Upper lobe of right lung (tissue), 1 donor: ENCODE measurements at places on chromosomes 6 and 20. TPM values are rescaled to one million over a fixed set of nuclear protein-coding genes. Genes with fewer than 3 reads are reported as not detected.

DNA sequence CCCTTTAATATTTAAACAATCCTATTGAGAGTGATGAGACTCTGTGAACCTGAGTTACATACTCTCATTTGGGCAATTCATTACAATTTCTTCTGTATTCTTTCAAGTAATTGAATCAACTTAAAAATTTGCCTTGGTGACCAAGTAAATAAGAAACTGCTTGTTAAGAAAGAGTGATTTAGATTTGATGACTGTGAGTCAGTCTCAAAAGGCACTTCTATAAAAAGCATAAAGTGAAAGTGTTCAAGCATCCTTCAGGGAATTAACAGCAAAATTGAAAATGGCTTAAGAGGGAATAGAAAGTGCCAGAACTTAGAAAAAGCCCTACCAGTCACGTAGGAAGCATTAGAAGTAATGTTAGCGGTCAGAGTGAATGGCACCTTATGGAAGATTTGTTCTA, 654.7 kb downstream of the EPM2A start:
- no peaks in the 10 kb centered on the region for H3K27me3 ChIP-seq
- H3K4me3 ChIP-seq = no peak overlapping the region
- DNase-seq = no peak

DNA sequence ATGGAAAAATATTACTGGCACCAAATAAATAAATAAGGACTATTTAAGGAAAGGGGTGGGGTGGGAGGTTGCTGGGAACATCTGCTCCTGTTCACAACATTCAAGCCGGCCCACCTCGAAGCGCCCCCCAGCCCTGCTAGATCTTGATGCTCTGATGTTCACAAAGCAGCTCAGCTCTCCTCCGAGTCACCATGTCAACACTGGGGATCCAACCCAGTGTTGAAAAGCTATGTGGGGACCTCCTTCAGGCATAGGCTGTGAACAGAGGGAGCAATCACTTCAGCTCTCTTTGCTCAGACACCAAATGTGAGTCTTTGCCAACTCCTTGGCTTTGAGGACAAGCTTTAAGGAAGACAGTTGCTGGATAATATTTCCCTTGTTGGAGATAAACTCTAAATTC, 176.8 kb upstream of the NT5E start:
- H3K4me1 ChIP-seq = no peaks in the 10 kb centered on the region
- H3K27me3 ChIP-seq = no peaks in the 10 kb centered on the region
- H3K36me3 ChIP-seq = no peaks in the 10 kb centered on the region
- no peak overlapping the region for H3K27ac ChIP-seq
- DNase-seq = no peak

DNA sequence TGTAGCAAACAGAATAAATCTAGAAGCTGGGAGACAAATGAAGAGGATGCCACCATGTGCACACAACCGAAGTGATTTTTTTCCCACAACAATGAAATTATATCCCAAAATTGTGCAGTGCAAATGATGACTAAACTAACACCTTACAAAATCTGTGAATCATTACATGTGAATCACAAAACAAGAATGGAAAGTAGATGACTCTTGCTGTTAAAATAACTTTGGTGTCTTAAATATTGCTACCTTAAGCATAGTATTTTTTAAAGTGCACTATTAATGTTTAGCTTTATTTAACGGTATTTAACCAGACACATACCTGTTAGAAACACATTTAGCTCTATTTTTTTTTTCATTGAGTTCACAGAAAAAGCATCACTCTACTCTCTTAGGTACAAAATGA, 190.8 kb downstream of the TBC1D32 start:
- H3K27me3 ChIP-seq = no peaks in the 10 kb centered on the region
- DNase-seq = no peak
- H3K4me1 ChIP-seq = no peaks in the 10 kb centered on the region
- H3K36me3 ChIP-seq = no peaks in the 10 kb centered on the region
- no peak overlapping the region for H3K27ac ChIP-seq

- peaks cover 7% of the 10 kb centered on the region for H3K4me1 ChIP-seq
- no peak overlapping the region for H3K27ac ChIP-seq
- no peak overlapping the region for H3K4me3 ChIP-seq
- peaks cover 5% of the 10 kb centered on the region for H3K36me3 ChIP-seq
Measured at GRCh38 chr20:33526769-33527168, 36.9 kb downstream of the CBFA2T2 start.

DNA sequence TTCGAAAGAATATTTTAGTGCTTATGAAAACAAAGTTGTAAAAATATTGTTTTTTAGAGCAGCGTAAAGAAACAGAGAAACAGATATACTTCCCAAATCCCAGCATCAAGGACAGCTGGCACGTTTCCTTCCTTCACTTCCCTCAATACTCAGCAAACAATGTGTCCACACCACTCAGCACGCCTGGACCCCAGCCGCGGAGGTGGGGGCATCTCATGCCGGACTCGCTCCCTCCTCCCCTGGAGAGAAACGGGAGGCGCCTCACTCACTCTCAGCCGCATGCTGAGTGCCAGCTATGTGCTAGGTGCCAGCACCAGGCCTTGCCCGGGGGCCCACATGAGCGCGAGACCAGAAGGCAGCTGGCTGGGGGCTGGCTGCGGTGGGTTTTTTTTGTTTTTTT, 34.7 kb downstream of the SLC2A4RG start:
- H3K4me3 ChIP-seq = no peak overlapping the region
- H3K36me3 ChIP-seq = no peaks in the 10 kb centered on the region
- peaks cover 11% of the 10 kb centered on the region for H3K4me1 ChIP-seq
- no peak for DNase-seq
- H3K27ac ChIP-seq = no peak overlapping the region

DNA sequence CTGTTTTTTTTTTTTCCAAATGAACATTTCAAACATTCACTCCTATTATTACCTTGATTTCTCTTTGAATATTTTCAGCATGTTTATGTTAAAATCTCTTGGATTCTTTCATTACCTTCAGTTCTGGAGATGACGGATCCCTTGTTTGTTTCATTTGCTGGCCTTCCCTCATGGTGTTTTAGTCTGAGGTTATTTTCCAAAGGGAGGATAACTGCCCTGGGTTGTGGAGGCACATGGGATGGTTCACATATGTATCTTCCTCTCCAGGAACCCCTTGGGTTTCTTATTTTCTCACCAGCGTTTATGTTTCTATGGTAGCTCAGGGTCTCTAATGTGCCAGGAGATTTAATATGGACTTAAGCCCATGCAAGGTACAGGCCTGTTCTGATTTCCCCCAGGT, 36.3 kb downstream of the ECT2L start:
- no peak for DNase-seq
- no peak overlapping the region for H3K27ac ChIP-seq
- no peaks in the 10 kb centered on the region for H3K36me3 ChIP-seq
- H3K27me3 ChIP-seq = no peaks in the 10 kb centered on the region
- H3K4me3 ChIP-seq = no peak overlapping the region
- H3K4me1 ChIP-seq = no peaks in the 10 kb centered on the region

DNA sequence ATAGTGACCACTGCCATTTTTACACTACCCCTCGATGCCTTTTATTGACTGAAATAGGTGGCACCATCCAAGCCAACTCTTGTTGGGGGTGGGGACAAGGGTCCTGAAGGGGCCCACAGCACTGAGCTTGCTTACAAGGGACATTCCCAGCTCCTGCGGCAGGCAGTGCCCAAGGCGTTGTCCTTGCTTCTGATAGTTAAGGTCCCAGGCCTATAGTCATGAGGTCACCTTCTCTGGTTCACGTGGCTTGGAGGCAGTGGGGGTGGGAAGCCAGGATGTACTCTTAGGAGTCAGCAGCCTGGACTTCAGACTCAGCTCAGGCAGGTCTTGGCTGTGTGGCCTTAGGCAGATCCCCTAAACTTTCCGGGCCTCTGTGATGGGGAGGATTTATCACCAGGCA, 48.6 kb downstream of the TOX2 start:
- DNase-seq = peak; percentile 31
- H3K27me3 ChIP-seq = no peaks in the 10 kb centered on the region
- H3K4me1 ChIP-seq = peaks cover 37% of the 10 kb centered on the region
- no peak overlapping the region for H3K27ac ChIP-seq

- no peak for DNase-seq
- no peaks in the 10 kb centered on the region for H3K4me1 ChIP-seq
- no peaks in the 10 kb centered on the region for H3K36me3 ChIP-seq
- H3K27me3 ChIP-seq = no peaks in the 10 kb centered on the region
Measured at GRCh38 chr6:144957236-144957937, 672.3 kb downstream of the UTRN start.

GRCh38 chr6:33824461-33825154, 20.8 kb upstream of the MLN start:
- H3K36me3 ChIP-seq = no peaks in the 10 kb centered on the region
- peak; percentile 81 for DNase-seq
- H3K4me1 ChIP-seq = no peaks in the 10 kb centered on the region

- no peaks in the 10 kb centered on the region for H3K27me3 ChIP-seq
- no peak for DNase-seq
- H3K27ac ChIP-seq = peak overlapping the region; percentile 82
- H3K4me1 ChIP-seq = peaks cover 32% of the 10 kb centered on the region
- peak overlapping the region; percentile 78 for H3K4me3 ChIP-seq
Measured at GRCh38 chr20:6007094-6007528, 46.7 kb downstream of the LRRN4 start.

DNA sequence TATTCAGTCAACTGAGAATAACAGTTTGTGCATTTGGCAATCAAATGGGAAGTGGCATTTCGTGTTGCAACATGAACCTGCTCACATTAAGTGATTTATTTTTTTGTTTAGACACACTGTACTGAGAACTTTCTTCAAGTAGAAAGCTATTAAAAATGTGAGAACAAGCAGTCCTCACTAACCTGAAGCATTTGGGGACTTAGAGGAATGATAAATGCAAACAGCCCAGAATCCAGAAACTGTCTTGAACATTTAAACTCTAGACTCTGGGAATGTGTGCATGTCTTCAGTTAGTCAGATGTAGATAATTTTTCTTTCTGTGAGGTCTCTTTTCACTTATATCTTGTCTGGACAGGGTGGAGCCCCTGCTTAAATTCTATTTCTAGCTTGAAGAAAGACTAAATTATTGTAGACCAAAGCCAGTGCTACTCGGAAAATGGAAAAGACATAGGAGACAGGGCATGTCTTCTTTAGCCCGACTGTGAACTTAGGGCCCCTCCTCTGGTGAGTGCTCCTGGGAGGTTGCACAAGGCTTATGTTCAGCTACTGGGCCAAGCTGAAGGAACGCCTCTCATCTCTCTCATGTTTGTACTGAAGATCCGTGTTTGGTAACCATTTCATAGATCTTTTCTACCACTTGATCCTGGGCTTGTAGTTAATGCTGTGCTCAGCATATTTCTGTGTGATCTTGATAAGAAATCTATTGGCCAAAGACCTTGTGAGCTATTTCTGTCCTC, 70.1 kb downstream of the SLX4IP start:
- no peaks in the 10 kb centered on the region for H3K27me3 ChIP-seq
- no peaks in the 10 kb centered on the region for H3K36me3 ChIP-seq
- peaks cover 45% of the 10 kb centered on the region for H3K4me1 ChIP-seq
- H3K27ac ChIP-seq = peak overlapping the region; percentile 72
- DNase-seq = no peak

Gene SMPDL3A
- 19.6 TPM for total RNA-seq

Gene TINAG
- total RNA-seq = not detected

Gene ZSCAN23
- total RNA-seq = 2.2 TPM
